ENCODE measurements at places on chromosomes 3 and 15.

GRCh38 chr3:123193448-123194101, 8.2 kb upstream of the SEC22A start:
- no peak for DNase-seq

DNA sequence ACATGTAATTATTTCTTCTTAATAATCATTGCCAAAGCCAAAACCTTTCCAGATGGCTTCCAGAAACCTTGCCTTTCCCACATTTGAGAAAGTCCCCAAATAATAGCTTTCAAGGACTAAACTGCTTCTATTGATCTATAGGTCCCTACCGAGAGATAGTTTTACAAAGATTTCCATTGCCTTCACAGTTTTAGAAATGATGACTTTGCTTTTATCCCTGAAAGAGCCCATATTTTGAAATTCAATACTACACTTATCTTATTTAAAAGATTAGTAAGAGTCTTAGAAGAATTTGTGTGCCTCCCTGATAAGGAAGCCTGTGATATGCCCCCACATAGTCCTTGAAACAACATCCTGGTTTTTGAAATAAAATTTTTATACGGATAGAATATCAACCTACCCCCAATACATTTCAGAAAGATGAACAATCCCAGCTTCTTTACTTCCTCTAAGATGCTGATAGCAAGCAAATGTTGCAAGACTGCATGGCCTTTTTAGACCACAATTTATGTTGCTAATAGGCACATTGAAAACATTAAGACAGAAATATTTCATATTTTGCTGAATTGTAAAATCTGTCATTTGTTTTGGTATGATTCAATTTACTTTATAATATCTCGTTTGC, 146.3 kb downstream of the TMCO5A start:
- no peak for DNase-seq

GRCh38 chr15:42140383-42141070, 15.9 kb downstream of the PLA2G4F start:
- no peak for DNase-seq

DNA sequence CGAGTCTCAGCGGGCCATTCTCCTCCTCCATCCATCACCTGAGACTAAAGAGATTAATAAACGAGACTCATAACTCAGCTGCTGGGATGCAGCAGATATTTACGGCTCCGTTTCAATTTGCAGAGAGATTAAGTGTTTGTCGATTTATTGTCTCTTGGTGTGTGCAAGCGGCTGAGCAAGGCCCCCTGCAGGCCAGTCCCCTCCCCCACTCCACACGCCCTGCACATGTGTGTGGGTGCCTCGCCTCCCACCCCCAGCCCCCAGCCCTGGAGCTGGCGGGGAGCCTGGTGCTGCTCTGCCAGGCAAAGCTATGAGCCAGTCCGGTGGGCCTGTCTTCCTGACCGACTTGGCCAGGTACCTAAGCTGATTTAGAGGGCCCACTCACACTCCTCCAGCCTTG, 63.0 kb downstream of the CYP11A1 start:
- no peak for DNase-seq

GRCh38 chr3:179826247-179826637, 173.4 kb downstream of the USP13 start:
- no peak for DNase-seq

DNA sequence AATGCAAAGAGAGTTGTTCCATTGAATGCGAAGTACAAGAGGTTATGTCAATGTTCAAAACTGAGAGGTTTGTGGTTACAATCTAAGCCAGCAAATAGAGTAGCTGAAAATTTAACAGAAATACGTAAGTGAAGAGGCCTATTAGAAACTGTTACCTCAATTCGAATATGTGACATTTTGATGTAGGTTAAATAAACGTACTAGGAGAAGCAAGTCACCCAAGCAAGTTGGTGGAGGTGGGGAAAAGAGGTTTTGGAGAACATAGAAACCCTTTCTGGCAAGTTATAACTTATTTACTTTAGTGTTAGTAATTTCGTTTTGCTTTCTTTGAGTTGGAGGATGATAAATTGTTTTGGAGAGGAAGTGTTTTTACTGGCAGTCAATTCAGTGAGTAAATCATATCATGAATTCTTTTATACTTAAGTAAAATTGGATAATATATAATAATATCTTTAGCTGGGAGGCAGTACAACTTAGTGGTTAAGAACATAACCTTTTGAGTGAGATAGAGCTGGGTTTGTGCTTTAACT, 91.2 kb upstream of the NAALADL2 start:
- no peak for DNase-seq

DNA sequence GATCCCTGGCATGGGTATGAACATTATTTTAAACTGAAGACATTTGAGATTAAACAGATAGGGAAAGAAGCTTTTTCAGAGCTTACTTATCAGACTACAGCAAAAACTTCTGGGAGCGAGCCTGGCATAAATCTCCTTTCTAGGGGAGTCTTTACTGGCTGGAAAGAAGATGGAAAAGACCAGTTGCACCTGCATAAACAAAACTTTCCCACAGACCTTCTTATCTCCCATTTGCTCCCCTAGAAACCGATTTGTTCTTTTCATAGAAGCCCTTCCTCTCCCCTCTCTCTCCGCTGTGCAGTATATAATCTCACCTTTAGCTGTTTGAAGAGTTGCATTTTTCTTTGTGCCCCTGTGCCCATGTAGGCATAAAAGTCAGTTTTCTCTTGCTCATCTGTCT, 93.2 kb downstream of the CHRNA7 start:
- no peak for DNase-seq

DNA sequence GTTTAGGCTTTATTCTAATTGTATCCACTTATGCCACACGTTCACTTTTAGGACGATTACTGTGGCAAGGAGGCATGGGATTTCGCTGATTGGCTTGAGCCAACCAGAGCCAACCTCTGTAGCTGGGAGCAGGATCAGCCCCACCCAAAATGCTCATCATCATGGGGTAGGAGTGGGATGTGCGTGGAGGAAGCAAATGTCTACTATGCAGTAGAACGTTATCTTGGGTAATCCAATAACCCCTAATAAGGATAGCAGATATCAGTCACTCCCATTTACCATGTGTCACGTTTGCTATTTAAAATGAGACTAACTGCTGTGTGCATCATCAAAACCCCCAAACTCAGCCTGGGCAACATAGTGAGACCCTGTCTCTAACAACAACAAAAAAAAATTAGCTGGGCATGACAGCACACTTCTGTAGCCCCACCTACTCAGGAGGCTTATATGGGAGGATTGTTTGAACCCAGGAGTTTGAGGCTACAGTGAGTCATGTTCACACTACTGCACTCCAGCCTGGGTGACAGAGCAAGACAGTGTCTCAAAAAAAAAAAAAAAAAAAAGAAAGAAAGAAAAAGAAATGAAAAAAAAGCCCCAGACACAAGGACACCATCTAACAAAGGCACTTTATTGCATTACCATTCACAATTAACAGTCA, 17.8 kb upstream of the ITGB5 start:
- no peak for DNase-seq

DNA sequence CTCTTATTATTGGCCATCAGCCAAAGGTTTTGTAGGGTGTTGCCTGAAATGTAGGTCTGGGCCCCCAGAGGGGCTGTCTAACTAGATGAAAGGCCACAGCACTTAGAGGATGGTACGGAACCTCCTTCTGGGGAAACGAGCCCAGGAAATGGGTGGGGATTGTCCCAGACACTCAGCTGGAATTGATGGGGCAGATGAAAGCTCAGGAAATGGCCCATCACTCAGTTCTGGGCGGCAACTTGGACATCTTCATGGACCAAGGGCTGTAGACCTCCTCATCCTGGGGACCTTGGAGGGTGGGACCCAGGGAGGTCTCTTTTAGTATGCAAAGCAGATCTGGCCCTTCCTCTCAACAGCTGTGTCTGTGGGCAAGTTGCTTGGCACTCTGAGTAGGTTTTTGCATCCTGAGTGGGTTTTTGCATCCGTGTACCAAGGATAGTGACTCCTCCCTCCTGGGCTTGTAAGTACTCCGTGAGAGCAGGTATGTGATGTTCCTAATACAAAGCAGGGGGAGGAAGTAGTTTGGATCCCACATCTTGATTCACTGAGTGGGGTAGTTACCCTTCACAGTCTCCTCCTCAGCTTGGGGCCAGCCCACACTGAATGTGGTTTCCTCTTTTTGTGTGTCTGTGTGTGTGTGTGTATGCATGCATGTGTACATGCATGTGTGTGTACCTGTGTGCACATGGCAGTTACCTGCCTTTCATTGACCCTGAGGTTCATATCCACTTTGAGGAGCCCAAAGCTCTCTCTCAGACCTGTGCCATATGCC, 292.0 kb downstream of the RPLP1 start:
- no peak for DNase-seq

GRCh38 chr3:12454816-12455121, 29.5 kb upstream of the TSEN2 start:
- DNase-seq = no peak

GRCh38 chr15:37693926-37694325, 240.5 kb upstream of the TMCO5A start:
- no peak for DNase-seq

DNA sequence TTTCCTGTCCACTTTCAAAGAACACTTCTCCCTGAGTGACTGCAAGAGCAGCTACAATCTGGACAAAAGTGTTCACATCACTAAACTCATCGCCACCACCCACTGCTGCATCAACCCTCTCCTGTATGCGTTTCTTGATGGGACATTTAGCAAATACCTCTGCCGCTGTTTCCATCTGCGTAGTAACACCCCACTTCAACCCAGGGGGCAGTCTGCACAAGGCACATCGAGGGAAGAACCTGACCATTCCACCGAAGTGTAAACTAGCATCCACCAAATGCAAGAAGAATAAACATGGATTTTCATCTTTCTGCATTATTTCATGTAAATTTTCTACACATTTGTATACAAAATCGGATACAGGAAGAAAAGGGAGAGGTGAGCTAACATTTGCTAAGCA, 1.8 kb downstream of the CCRL2 start:
- no peak for DNase-seq

GRCh38 chr3:5294356-5294755, 106.8 kb downstream of the EDEM1 start:
- DNase-seq = no peak

- DNase-seq = no peak
These were observed 28.6 kb upstream of the VPS8 start for GRCh38 chr3:184783319-184783718.

DNA sequence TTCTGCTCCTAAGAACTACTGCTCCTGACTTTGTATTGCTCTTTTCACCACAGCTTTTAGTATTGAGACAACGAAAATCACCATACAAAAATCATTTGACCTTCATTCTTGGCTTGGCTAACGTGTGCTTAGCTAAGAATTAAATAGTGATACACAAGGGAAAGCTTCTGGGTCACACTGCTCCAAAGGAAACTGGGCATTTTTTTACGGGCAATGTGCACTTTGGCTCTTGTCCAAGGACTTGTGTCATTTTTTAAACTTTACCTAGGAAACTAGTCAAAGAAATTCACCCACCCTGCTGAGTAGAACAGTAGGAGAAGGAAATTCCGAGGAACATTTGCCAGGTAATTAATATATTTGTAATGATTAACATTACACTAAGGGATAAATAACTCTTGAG, 19.8 kb downstream of the WDR72 start:
- DNase-seq = no peak

- no peak for DNase-seq
These were observed 392.2 kb downstream of the DIPK2A start for GRCh38 chr3:144363856-144364255.

GRCh38 chr3:134965865-134966481, 170.9 kb downstream of the EPHB1 start:
- no peak for DNase-seq

DNA sequence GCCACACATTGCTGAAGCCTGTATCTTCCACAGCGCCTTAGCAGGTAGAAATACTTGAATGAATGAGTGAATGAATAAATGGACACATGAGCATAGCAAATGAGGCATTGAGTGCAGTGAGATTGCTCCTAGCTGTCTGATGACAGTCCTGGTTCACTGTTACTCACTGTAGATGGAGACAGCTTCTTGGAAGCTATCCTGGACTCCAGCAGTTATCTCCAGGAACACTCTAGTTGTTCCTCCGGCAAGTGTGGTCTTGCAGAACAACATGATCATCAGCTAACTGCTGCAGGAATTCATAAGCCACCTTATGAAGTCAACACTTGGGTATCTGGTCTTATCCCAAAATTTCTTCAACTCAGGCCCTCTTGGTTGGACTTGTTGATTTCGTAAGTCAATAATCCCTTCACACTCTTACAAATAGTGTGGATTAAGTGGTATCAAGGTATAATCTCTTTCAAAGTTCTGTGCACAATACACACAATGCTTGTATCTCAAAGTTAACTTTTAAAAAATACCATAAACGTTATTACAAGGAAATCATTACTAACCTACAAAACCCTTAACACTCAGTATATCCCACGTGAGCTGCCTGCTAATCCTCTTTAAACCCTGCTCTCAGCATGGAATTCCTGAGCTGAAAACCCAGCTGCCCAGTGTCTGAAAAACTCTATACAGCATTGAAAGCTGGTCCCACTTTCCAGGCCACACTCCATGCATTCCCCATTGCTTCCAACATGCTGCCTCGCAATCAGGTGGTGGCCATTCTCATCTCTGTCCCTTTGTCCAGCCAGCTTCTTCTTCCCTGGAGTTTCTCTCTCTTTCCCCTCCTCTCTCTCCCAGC, 14.4 kb upstream of the ZBTB38 start:
- DNase-seq = no peak

DNA sequence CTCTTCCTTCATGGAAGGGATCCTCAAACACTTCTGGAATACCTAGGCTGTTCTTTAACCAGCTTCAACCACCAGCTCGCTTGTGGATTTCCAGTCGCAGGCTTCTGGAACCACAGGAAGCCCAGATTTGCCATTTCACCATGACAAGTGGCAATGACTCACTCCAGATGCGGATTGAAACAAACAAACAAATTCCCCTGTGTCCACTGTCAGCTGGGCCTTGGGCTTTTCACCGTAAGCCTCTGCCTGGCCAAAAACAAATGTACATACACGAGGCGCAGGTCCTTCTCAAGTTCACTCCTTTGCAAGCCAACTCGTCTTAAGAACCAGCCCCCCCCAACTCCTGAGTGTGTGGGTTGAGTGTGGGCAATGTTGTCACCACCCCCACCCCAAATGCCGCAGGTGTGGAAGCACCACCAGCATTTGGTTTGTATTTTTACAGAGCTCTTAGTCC, 8.8 kb downstream of the BCL6 start:
- no peak for DNase-seq

DNA sequence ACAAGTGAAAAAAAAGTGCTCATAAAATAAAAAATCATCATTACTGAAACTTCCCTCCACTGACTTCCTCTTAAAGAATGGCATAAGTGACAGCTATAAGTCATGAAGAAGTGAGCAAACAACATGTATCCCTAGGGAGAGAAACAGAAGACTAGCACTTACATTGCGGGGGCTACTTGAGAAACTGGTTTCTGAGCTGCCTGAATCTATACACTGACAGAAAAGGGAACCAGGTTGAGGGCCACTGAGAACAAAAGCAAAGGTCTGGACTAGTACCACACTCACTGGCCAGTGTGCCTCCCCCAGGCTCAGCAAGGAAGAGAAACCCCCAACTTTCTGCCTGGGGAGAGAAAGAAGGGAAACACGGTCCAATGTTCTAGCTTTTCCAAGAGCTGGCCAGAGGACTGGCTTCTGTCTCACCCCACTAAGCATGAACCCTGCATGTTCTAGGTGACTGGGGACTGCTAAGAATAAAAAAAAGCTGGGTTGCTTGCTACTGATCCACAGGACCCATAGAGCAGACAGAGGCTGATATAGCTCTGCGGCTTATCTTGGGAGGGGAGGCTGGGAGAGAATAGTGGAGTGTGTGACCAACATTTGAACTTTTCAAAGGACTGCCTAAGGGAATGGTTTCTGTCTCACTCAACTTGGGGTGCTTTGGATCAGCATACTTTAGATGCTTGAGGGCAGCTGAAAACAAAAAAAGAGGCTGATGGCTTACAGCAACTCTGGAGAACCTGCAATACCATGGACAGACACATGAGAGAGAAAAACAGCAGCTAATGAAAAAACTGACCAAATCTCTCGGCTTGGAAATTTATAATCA, 8.1 kb downstream of the RAD18 start:
- DNase-seq = no peak

All from NCI-H1694 (cell line).